ENCODE measurements at places on chromosomes 3 and 15.
A peak's percentile ranks its signal among the peaks of the same experiment; 100 is the strongest.

GRCh38 chr3:26484140-26484539, 138.4 kb upstream of the LRRC3B start:
- no peak for DNase-seq

- no peak for DNase-seq
These were observed 40.4 kb downstream of the CP start for GRCh38 chr3:149181182-149181581.

- DNase-seq = peak; percentile 65
These were observed 16.7 kb upstream of the ISLR start for GRCh38 chr15:74156678-74157411.

GRCh38 chr3:117853923-117854668, 1144.5 kb downstream of the TUSC7 start:
- no peak for DNase-seq

DNA sequence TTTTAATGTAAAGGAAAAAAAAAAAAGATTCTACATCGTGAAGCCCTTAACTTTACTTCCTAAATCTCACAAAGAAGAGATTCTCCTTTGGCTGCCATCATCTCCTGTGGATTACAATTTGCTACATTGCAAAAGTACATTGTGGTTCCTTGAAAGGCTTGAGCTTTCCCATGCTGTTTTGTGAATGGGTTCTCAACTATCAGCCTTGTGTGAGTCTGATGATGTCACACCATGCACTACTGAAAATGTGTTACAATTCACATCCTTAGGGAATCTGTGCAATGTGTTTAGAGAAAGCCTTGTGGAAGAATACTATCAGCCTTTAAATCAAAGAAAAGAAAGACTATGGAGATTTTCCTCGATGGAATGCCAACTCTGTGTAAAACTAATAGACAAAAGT, 510.0 kb upstream of the ALCAM start:
- no peak for DNase-seq

DNA sequence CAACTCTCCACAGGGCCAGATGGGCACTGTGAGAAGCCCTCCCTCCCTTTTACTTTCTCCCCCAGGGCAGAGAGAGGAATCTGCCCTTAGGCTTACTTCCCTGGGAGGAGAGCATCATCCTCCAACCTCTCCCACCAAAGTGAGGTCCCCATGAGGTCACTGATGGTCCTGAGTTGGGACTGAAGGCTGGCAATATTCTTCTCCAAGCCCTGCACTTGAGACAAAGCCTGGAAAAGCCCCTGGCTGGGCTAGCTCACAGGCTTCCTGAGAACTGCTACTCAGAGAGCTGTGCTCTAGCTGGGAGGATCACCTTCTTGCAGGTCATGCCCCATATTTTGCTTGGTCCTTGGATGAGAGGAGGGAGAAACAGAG, 110.0 kb upstream of the MEF2A start:
- no peak for DNase-seq

- DNase-seq = peak; percentile 90
These were observed at the start of gene RNU5B-1 for GRCh38 chr15:65304381-65305149. Gene RNU5B-1, plus strand, starts transcription at chr15:65304677.

- DNase-seq = peak; percentile 31
These were observed 29.7 kb downstream of the ACSBG1 start for GRCh38 chr15:78204351-78205309.

DNA sequence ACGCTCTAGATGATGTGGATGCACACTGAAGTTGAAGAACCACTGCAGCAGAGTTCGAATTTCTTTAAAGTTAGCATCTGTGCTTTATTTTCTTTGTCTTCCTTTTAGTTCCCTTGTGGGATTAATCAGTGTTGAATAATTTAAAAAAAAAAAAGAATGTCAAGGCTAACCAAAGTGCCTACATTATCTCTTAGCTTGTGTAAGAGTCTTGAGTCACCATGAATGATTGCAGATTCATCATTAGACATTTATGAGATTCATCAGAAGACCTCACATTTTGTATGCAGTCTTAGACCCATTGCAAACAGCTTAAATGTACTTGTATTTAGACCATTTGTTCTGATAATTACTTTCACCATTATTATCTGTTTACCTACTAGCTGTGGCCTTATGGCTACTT, 182.2 kb downstream of the FNDC3B start:
- DNase-seq = no peak

DNA sequence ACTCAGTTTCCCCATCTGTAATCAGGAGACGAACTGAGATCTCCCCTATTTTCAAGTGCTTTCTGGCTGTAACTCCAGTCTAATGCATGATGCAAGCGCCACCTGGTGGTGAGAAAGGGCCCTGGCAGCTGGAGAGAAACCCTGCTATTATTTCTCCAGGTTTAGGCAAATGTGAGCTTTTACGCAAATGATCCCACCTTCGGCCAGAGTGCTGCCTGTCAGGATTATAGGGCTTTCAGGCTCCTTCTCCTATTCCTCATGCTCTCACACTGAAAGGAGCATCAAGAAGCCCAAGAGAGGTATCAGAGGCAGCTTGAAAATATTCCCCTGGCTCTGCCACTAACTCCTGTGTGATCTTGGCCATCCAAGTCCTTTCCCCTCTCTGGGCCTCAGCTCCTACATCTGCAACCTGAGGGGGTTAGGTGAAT, 93.9 kb upstream of the RASGRF1 start:
- DNase-seq = peak; percentile 69

- DNase-seq = no peak
These were observed 105.8 kb upstream of the GAP43 start for GRCh38 chr3:115517457-115518050.

GRCh38 chr3:152352554-152352953, 83.8 kb downstream of the MBNL1 start:
- DNase-seq = no peak

- DNase-seq = no peak
These were observed 315.1 kb downstream of the ZNF385D start for GRCh38 chr3:21435871-21436270.

- no peak for DNase-seq
These were observed 23.6 kb downstream of the ZSCAN2 start for GRCh38 chr15:84624359-84624758.

- no peak for DNase-seq
These were observed 33.9 kb downstream of the DET1 start for GRCh38 chr15:88512601-88513000.

- DNase-seq = no peak
These were observed 37.1 kb upstream of the RPL35A start for GRCh38 chr3:197912741-197913476.

DNA sequence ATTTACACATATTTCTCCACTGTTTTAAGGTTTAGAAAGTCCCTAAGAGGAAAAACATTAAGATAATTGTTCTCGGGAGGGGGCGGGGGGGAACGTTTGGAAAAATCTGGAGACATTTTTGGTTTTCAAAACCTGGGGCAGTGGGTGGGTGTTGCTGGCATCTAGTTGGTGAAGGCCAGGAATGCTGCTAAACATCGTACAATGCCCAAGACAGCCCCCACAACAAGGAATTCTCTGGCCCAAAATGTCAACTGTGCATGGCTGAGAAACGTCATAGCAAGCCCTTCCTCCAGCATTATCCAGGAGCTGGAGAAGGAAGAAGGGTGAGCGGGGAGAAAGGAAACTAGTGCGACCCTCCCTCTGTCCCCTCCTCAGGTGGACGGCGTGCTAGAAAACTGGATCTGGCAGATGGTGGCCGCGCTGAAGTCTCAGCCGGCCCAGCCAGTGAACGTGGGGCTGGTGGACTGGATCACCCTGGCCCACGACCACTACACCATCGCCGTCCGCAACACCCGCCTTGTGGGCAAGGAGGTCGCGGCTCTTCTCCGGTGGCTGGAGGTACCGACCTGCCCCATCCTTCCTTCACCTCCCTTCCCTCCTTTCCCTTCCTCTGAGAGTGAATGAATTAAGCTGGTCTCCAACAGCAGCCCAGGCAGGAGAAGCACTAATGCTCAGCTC, 109.8 kb downstream of the LIPC start:
- DNase-seq = no peak

DNA sequence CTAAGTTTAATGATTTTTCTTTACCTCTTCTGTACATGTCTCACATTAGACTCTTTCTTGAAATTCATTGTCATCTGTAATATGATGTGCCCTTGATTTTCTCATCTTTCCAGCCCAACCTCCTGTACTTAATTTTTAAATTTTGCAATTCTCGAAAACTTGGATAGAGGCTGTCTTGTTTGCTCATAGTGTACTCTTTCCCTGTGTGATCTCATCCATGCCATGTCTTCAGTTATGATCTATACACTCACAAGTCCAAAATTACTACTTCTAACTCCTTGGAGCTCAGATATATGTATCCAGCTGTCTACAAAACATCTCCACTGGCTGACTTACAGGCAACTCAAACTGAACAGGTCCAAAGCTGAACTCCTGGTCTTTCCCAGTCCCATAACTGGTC, 42.2 kb downstream of the CD200 start:
- no peak for DNase-seq

DNA sequence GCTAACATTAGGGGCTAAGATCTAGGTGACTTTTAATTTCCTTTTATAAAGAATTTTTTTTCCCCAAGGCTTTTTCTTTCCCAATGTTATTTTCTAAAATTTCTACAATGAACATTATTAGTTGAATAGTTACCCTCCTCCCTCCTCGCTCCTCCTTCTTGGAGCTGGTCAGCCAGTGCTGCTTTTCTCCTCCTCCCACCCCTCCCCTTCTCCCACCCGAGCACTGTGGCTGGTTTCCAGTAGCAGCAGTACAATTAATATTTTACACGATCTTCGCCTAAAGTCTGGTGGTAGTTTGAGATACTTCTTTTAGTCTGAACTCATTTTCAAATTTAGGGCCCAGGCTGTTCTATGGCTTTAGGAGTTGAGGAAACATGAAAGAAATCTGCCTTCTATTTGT, 41.6 kb downstream of the EEFSEC start:
- no peak for DNase-seq

DNA sequence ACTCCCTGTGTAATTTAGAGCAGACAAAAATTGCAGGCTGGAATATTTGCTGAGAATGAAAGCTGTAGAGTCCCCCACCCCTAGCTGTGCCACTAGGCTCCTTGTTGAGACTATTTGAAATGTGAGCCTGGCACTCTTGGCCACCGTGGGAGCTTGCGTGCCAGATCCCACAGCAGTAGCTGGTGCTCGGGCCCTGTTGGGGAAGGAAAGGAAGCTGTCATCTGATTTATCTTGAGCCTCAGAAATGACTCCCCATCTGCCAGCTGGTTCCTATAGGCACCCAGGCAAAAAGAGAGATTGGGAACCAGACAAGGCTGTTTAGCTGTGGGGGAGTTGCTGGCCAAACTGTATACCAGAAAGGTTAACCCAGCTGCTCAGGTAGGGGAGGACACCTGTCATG, 23.4 kb upstream of the CLEC3B start:
- no peak for DNase-seq

DNA sequence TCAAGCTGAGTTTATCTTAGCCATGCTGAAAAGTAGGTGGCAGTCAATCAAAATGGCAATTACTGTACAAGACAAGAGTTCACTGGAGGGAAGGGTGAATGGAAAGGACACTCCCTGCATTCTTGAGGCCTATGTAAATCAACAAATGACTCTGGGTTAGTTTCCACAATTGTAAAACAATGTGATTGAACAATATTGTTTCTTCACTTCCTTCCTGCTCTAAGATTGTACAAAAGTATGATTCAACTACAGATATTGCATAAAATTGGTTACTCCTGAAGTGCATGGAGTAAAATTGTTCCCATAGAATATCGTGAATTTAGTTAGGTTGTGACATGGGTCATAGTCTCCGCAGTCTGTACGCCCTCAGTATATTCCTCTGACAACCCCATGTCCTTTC, 277.6 kb downstream of the LPP start:
- no peak for DNase-seq

GRCh38 chr3:67691926-67692325, 37.5 kb upstream of the SUCLG2 start:
- DNase-seq = no peak

DNA sequence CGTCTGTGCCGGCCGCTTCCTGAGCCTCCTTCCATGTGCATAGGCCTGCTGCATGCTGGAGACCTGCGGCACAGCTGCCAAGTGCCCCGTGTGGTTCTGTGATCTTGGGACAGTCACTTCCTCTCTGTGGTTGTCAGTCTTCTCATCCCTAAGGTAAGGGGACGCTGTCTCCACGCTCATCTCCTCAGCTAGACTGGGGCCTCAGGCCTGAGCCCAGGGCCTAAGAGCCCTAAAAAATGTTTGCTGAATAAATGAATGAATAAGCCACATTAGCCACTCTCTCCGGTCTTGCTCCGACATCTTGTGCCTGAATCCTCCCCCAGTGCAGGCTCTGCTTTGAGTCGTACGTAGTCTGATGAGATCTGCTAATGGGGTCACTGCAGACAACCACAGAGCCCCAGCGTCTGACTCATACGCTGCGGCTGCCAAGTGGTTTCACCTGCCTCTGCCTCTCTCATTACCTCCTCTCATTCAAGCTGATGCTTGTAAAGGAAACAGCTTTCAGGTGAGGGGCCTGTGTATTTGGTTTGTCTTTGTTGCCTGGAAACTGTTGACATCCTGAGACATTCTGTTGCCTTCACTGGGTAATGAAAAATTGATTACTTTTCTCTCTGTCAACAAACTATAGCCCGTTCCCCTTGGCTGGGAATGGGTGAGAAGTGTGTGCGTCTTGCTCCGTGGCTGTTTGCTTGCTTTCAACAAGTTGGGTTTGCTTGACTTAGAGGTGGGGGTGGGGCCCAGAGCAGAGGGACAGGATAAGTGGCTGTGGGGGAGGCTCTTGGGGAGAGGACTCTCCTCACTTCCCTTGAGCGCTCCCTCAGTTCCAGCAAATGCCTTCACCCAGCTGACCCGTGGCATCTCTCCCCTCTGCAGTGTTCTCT, 15.9 kb downstream of the RPLP1 start:
- peak; percentile 95 for DNase-seq

DNA sequence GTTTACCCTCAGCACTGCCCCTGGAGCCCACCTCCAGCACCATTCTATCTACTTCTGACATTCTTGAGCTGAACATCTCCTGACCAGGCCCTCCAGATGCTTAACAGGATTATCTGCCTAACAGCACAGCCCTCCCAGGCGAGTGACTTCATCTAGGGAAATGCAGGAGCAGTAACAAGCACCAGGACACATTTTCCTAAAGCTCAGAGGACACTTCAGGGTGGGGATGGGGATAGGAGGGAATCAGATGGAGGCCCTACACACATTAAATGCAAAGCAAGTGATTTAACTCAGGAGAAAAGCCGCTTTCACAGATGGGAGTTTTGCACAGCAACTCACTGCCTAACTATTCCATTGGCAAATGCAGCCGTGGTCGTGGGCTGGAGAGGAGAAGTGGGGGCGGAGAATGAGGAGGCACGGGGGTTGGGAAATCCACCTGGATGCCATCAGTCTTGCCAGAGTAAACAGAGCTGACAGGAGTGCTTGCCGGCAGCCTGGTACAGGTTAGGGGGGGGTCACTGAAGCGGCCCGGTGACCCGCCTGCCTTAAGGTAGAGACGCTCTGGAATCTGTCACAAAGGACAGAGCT, 21.3 kb upstream of the BNC1 start:
- DNase-seq = no peak

DNA sequence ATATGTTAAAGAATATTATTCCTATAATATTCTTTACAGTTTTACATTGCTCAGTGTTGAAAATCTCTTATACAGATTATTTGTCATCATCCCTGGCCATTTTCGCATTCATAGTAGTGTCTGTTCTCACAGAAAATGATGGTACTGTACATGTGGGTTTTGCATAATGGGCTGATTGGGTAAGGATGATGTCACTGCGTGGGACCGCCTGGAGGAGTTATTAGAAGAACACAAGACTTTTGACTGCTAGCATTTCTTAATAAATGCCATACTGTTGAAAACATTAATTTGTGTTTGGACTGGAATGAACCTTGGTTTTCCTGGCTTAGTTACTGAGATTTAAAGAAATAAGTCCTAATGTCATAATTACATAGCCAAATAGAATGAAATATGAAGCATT, 20.3 kb downstream of the LRCH3 start:
- no peak for DNase-seq

- no peak for DNase-seq
These were observed 137.4 kb upstream of the UMPS start for GRCh38 chr3:124592658-124593441.

- DNase-seq = no peak
These were observed 61.2 kb upstream of the STRIT1 start for GRCh38 chr3:155354658-155355057.

Data from activated CD8-positive, alpha-beta memory T cell treated with anti-CD3 and anti-CD28 coated beads, Interleukin-2, amount 10 ng/mL, durations not matched to agents 7 days and 5 days (primary cell).